ENCODE measurements at places on chromosomes 4 and X. TPM values are rescaled to one million over a fixed set of nuclear protein-coding genes. Genes with fewer than 3 reads are reported as not detected.

GRCh38 chr4:184000457-184001396, 95.6 kb downstream of the STOX2 start:
- DNase-seq = no peak

DNA sequence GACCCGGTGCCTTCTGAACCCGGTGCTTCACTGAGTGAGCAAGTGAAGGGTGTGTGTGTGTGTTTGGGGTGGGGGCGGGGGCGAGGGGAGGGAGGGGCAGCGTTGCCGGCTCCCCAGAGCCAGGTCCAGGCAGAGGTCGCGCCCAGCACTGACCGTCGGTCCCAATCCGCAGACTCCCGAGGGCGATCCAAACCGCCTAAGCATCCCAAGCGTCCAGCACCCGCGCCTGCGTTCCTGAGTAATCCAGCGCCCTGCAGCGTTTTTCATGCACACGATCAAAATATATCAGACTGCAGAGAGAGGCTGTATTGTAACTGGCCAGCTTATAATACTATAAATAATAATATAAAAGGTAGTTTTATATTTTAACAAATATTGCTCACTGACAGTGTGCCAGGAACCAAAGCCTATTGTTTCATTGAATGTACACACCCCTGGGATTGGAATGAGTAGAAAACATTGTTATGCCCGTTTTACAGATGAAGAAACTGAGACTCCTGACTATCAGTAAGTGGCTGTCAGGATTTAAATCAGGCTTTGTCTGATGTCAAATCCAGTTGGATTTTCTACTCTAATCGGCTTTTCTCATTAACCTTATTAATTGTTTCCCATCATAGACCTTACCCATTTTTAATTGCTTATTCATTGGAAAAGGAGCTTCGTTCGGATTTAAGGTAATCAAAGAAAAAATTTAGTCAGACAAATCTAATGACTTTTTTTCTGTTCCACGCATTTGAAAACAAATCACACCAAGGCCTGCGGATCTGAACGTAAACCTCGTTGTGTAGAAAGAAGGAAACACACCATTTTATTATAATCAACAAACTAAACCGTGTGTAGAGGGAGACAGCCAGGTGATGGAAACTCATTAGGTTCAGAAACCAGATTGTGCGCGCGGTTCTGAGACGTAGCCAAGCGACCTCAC, 4.0 kb upstream of the NKX3-2 start:
- no peak for DNase-seq

- DNase-seq = no peak
These were observed 56.0 kb upstream of the SORCS2 start for GRCh38 chr4:7136351-7136750.

- DNase-seq = no peak
These were observed 109.6 kb downstream of the PACRGL start for GRCh38 chr4:20809812-20810211.

- DNase-seq = no peak
These were observed 13.4 kb downstream of the KLF3 start for GRCh38 chr4:38677441-38677840.

- no peak for DNase-seq
These were observed 284.2 kb downstream of the RCHY1 start for GRCh38 chr4:75229806-75230570.

GRCh38 chr4:135532132-135532531, 1330.5 kb upstream of the PABPC4L start:
- DNase-seq = no peak

DNA sequence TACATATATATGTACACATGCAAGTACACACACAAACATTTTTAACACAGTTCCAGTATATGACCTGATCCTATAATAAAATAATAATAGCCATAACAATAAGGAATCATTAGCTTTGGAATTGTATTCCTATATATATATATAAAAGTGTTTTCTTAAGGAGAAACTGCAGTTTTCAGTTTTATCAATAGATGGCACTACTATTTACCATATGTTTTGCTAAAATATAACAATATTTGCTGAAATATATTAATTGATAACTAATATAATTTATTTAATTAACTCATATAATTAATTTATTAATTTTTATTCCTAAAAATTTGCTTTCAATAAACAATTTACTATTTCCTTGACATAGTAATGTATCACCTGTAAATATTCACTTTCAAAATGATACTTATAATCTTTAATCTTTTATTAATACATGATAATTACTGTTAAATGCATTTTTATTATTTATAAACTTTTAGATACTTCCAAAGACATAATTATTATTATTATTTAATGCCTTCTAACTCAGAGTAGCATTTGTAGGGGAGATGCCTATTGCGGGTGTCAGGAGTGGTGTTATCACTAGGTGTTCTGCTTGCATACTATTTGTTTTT, 599.5 kb downstream of the FSTL5 start:
- DNase-seq = no peak

NAP1L3 gene
- total RNA-seq = 0.65 TPM

- no peak for DNase-seq
These were observed 33.8 kb upstream of the ARMCX2 start for GRCh38 chrX:101693476-101693875.

DNA sequence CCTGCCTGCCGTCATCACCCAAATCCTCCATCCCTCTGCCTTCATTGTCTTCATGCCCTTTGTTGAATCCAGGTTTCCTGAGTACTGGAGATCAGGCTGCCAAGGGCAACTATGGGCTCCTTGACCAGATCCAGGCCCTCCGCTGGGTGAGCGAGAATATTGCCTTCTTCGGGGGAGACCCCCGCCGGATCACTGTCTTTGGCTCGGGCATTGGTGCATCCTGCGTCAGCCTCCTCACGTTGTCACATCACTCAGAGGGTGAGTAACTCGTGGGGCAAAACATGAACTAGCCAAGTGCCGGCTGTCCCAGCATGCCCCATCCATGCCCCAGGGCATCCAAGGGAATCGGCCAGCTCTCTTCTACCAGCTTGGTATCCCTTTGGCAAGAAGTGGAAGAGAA, 19.4 kb downstream of the NLGN3 start:
- DNase-seq = no peak

GNRHR gene
- total RNA-seq = not detected

N4BP2 gene
- 3.9 TPM for total RNA-seq

GRCh38 chr4:83036991-83037665, 2.1 kb downstream of the COPS4 start:
- no peak for DNase-seq

DNA sequence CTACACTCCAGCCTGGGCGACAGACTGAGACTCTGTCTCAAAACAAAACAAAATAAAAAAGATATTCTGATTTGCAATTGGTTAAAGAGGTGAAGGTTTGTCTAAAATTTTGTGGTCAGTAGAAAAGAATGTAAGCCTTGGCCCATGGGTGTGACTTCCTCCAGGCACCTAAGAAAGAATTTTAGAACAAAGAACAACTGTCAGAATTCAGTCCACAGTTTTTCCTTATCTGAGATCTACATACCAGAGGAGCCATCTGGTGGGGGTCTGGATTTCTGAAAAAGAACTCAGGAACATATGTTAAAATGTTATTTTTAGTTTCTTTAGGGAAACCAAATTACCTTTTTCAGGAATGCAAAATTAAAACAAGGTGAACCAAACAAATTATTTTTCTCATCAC, 434.1 kb downstream of the ANKRD50 start:
- DNase-seq = no peak

TBC1D1 gene
- total RNA-seq = 125 TPM

- DNase-seq = no peak
These were observed 312.2 kb upstream of the DIAPH2 start for GRCh38 chrX:96372313-96373046.

GRCh38 chr4:137421796-137422195, 110.5 kb downstream of the PCDH18 start:
- DNase-seq = no peak

GRCh38 chrX:150119323-150119722, 181.0 kb upstream of the EOLA2 start:
- DNase-seq = no peak

MAGEC3 gene
- total RNA-seq = not detected

DNA sequence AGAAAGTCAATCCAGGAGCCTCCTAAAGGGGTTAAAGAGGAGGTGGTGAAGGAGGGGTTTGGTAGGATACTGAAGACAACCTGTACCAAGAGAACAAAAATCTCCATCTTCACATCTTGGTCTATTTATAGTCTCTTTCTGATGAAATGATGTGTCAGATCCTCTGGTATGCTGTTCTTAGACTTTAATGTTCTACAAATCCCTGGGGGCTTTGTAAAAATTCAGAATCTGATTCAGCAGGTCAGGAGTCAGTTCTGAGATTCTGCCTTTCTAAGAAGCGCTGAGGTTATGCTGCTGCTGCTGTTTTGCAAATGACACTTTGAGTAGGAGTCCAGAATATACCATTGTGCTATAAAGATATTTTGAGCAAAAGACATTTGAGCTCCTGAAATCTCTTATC, 172.9 kb upstream of the GLRA2 start:
- no peak for DNase-seq

DNA sequence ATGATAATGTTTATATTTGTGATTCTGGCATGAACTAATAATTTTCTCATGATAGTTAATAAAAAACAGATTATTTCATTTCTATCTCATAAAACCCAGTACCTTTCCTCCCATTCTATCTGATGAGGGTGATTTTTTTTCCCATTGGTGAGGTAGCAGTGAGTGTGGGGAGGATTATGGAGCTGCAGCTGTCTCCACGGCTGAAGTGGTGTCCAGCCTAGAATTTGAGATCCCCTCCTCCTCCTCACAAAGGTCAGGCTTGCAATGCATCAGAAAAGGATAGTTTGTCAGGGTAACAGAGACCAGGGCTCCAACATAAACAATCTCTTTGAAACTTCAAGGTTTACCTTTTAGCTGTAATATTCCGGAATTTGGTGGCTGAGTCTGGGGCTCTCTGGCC, 60.9 kb downstream of the C4orf51 start:
- DNase-seq = no peak

DNA sequence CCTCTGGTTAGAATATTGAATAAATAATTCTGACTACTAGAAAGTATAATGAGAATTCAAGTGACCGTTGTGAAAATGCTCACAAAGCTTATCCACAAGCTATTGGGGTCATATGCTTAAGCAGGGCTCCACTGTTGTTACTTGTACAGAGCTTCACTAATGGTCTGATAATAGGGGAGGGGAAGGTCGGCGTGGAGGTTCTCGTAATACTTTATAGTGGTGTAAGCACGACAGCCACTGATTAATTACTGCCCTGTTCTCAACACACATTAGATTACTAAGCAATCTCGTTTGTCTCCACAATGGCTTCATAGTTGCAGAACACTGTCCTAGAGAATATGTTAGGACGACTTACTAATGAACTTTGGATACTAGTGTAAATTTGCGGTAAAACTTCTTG, 11.6 kb downstream of the UNC5C start:
- DNase-seq = no peak

DNA sequence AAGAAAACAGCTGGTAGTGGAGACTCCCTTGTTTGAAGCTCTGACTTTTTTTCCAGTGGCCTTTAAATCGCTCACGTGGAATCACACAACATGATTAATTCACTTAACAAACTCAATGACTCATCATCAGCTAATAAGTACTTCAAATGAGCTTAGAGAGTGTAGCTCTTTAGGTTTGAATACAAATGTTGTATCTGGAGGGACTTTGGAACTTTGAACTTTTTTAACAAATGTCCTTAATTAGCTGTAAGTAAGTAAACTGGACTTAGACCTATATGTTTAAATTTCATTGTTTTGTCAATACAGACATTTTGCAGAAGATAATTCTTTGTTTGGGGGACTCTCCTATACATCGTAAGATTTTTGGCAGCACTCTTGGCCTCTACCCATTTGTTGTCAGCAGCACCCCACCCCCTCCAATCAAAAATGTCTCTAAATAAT, 581.1 kb downstream of the SPRY1 start:
- no peak for DNase-seq

ALAS2 gene
- total RNA-seq = 0.51 TPM

- no peak for DNase-seq
These were observed 37.6 kb downstream of the DCLK2 start for GRCh38 chr4:150115851-150116250.

GRCh38 chrX:66632981-66633380, 5.9 kb downstream of the EDA2R start:
- DNase-seq = no peak

DNA sequence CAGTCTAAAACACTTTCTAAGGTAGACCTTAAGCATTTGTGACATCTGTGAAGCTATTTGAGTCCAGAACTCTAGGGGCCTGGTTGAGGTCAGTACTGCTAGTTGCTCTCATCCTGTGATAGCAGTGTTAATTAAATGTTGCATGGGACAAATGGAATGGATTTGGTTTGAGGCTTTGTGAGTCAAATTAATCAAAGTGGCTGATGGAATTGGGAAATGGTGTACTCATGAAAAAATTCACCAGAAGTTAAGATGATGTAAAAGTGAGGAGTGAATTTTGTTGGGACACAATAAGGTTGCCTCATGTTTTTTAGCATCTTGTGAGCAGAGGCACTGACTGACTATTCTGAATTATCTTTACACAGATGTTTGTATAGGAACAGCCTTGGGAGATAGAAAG, 99.2 kb upstream of the ARSJ start:
- DNase-seq = no peak

PPP3CA gene
- total RNA-seq = 20.5 TPM

GRCh38 chr4:73676861-73677323, 56.7 kb upstream of the RASSF6 start:
- DNase-seq = peak; percentile 49

GATA1 gene
- total RNA-seq = 0.13 TPM

LRIT3 gene
- total RNA-seq = not detected

DNA sequence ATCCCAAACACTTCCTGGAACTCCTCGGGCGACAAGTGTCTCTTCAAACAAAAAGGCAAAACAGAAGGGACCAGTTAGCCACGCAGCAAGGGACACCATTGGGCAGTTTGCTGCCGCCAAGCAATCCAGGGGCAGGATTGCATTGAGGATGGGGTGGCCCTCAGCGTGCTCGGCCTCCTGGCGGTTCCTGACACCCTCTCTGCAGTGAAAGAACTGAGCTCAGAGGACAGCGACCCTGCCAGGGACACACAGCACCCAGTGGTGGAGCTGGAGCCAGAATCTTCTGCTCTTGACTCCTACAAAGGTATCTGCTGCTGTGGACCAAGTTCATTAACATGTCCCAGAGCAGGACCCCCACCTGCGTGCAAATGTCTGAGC, 27.4 kb upstream of the AFAP1 start:
- no peak for DNase-seq

- no peak for DNase-seq
These were observed 78.3 kb downstream of the CT47B1 start for GRCh38 chrX:120797188-120797851.

DNA sequence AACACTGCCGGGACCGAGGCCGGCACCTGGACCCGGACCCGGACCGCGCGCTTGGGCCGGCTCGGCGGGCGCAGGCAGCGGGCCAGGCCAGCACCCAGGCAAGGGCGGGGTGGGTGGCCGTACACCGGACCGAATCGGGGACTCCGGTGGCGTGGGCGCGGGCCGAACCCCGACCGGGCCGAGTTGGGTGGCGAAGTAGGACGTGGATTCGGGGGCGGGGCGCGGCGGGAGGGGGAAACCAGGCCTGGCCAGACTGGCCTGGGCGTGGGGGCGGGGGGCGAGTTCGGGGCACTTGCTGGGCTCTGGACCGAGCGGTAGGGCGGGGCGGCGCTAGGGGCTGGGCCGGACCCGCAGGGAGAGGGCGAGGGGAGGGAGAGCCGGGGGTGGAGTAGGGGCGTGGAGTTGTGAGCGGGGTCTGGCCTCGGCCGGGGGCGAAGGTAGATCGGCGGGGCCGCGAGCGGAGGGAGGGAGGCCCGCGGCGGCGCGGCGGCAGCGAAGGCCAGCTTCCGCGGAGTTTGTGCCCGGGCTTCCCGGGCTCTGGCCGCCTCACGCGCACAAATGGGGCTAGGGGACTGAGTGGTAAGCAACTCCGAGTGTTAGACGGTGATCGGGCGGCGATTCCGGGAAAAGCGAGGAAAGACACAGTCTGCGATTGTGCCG, 1.8 kb upstream of the BCORL1 start:
- peak; percentile 78 for DNase-seq

GRCh38 chr4:41989994-41990364, 351 bp upstream of the SLC30A9 start:
- DNase-seq = no peak

OGT gene
- 72.7 TPM for total RNA-seq

Measured in Right ventricle myocardium superior (tissue), 1 donor.